ENCODE measurements at places on chromosomes 3 and 15.

DNA sequence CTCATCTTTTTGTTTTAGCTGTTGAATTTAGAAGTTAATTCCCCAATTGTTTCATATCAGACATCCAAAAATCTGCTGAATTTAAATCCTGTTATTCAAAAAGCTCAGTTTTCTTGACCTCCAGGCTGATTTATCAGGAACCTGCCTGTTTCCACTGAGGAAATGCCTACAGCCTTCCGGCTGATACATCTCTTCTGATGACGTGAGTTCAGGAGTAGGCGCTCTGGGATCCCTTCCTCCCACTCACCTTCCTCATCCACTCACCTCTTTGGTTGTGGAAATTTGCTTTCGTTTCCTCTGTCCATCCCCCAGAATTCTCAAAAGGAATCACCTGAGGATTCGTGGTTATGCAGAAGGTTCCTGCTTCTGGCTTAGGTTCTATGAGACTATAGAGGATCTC, 55.4 kb upstream of the ALDH1A3 start:
- DNase-seq, result no peak

DNA sequence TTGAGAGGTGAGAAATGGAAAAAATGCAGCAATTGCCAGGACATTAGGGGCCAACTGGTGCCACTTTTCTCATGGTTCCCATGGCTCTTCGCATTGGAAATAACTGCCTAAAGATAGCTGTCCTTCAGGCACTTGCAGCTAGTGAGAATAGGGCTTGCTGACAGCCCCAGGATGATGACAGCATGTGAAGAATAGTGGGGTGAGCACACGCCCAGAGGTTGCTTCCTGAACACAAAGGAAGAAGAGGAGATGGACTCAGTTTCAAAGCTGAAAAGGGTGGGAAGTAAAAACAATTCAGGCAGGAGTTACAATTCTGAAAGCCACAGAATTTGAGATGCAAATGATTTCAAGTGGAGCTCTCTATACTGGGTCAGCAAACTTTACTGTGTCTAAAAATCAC, 45.6 kb downstream of the TNFAIP8L3 start:
- no peak for DNase-seq

GRCh38 chr3:182092662-182093262, 381.0 kb downstream of the SOX2 start:
- DNase-seq, result no peak

GRCh38 chr3:52286777-52287110, 884 bp upstream of the GLYCTK start:
- DNase-seq, result no peak

- no peak for DNase-seq
These were observed 1035.3 kb upstream of the GBE1 start for GRCh38 chr3:82796765-82797164.

Data from stimulated activated CD4-positive, alpha-beta T cell treated with anti-CD3 and anti-CD28 coated beads, Interleukin-4, amount 100 ng/mL, for 4 hours (primary cell).